Tongue (tissue), 3 donors: ENCODE measurements at places on chromosomes 1 and 21. TPM values are rescaled to one million over a fixed set of nuclear protein-coding genes. Genes with fewer than 3 reads are reported as not detected.

CD34 gene
- 57.5 TPM for total RNA-seq

RHD gene
- 0.92 TPM for total RNA-seq

WLS gene
- 140 TPM for total RNA-seq

TTF2 gene
- total RNA-seq, result 12.3 TPM

LIN28A gene
- not detected for total RNA-seq

GRCh38 chr21:44540741-44541288 lies 820 bp upstream of the KRTAP10-1 start:
- DNase-seq, result no peak

GRCh38 chr1:94746635-94747525 lies 73.3 kb upstream of the SLC44A3 start:
- DNase-seq, result no peak

- no peak for DNase-seq
Measured at GRCh38 chr1:1137256-1138045, 21.6 kb upstream of the C1orf159 start.

- no peak for DNase-seq
Measured at GRCh38 chr1:152392909-152393308, 21.2 kb downstream of the CRNN start.

DNA sequence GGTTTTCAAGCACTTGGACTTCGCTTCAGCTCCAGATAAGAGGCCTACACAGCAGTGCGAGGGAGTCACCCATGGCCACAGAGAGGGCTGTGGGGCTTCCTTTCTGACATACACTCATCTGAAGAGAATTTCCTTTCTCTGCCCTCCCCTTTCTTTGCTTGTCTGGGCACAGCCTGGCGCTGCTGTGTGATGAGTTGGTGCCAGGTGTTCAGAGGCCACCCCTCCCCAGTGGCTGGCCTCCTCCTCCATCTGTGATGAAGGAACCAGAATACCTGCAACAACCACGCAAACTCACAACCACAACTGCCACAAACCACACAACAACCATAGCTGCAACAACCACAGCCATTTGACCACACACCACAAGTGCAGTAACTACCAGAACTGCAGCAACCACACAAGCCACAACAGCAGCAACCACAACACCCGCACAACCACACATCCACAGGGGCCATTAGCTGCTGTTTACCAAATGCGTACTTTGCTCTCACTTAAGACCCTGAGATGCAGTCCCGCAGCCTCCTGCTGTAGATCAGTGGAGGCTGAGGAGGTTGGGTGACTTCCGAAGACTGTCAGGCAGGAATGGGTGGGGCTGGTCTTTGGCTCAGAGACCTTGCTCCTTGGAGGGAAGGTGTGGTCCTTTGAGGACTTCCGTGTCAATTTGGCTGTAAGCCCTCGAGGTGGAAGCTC lies 71.1 kb downstream of the IER5 start:
- DNase-seq, result no peak

DNA sequence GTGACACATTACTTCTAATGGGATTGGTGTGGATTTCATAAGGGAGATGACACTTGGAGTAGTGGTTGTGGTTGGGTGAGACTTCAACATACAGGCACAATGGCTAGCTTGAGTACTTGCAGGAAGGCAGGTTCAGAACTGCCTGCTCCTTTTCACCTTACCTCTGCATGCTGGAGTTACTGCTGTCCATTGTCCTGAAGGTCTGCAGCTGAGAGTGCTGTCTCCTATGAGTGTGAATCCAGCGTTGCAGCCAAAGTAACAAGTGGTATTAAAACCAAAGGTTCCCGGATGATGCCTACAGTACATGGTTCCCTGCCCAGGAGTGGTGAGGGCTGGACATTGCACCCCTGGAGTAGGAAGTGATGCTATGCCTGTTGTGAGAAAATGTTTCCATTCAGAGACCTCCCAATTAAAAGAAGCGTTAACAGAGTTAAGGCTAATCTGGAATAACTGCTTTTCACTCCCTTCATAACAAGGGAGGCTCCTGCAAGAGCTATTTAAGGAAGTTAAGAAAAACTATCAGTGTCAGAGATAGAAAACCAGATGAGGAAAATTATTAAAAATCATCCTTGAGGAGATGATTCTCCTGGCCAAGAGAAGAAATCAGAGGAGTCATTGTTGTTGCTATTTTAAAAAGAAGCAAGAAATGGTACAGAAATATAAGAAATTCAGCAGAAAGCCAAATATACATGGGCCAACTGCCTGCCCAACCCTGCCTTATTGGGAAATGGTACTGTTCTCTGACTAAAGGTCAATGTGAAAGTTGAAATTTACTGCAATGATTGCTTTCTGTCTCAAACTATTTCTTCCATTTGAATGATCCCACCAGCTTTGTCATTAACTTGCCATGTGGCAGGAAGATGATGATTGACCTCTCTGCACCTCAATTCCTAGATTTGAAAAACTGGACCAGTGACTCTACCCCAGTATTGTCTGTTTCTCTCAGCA lies 9.8 kb upstream of the F5 start:
- DNase-seq, result peak; percentile 18

DNA sequence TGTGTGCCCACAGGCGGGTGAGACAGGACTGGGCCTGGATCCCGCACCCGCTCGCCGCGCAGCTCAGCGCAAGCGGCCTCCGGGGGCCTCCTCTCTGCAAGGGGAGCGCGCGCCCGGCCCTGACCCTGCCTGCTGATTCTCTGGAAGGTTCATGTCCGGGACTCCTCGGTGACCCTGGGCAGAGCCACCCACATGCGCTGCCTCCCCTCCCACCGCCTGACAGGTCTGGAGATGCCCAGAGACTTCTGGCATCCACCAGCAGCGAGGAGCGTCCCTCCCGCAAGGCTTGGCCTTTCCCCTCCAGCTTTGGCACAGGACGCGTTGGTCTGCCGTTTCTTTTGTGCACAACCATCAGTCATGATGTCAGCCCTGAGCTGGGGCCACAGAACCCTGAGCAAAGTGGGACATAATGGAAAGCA lies 42.0 kb upstream of the COL6A2 start:
- DNase-seq, result no peak
